Astrocyte of the spinal cord (primary cell): ENCODE measurements at places on chromosomes 2 and 18.
A peak's percentile ranks its signal among the peaks of the same experiment; 100 is the strongest.

- DNase-seq = no peak
These were observed 124.6 kb upstream of the KCNH7 start for GRCh38 chr2:162963156-162963555.

- peak; percentile 33 for DNase-seq
These were observed 133.8 kb downstream of the MAIP1 start for GRCh38 chr2:200089040-200089755.

DNA sequence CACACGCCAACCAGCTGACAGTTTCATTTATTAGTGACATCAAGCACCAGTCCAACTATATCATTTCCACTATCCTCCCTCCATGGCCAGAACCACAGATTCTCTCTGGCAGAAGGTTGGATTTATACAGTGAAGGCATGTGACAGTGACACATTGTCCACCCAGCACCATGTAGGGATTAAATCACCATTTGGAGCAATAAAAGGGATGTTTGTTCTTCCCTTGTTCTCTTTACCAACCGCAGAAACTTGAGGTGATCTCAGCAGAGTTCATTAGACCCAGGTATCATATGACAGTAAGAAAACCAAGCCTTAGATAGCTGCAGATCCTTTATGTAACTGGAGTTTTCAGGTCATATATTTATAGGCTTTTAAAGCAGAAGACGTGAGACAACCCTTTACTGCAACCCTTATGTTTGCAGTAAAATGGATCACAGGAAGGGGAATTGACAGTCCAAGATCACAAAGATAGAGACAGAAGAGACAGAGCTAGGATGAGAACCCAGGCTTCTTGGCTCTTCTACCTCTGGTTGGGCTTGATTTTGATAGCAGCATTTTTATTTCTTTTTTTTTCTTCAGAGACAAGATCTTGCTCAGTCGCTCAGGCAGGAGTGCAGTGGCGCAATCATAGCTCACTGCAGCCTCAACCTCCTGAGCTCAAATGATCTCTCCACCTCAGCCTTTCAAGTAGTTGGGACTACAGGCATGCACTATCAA is 80.1 kb downstream of the XDH start:
- DNase-seq = peak; percentile 53

DNA sequence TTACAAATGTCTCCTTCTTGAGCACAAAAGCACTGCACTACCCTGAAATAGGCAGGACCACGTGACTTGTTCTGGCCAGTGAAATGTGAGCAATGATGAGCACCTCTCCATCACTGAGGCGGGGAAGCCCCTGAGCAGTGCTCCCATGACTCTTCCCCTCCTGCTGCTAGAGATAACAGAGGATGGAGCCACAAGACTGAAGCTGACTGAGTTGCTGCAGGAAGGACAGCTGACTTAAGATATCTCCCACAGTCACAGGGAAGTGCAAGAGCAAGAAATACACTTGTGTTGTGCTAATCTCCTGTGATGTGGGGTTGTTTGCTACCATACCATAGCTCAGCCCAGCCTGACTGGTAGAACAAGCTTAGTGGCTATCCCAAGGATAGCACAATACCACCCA is 38.7 kb downstream of the STK39 start:
- DNase-seq = peak; percentile 51

- DNase-seq = peak; percentile 9
These were observed 82.1 kb upstream of the PXDN start for GRCh38 chr2:1826226-1826905.

DNA sequence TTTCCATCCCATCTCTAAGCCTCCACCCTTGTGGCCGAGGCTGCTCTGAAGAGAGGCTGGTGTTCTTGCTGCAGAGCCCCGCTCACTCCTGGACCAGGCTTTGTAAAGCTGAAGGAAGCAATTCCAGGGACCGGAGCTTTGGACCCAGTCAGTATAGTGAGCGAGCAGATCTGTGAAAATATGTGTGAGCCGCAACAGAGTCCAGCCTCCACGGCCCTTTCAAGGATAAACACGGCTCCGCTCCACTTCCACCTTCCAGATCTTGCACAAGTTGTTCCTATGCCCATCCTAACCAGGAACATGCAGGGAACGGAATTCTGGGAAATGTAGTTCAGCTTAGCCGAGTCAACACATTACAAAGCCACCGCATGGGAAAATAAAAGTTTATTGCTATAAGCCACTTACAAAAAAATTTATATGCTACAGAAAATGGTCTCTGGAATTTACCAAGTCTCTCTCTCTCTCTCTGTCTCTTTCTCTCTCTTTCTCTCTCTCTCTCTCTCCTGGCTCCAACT is 151.7 kb upstream of the ZNF521 start:
- DNase-seq = peak; percentile 79

GRCh38 chr2:219228041-219228910 is 1.2 kb downstream of the ATG9A start:
- DNase-seq = no peak

GRCh38 chr2:20744366-20745335 is 77.7 kb downstream of the GDF7 start:
- DNase-seq = no peak

DNA sequence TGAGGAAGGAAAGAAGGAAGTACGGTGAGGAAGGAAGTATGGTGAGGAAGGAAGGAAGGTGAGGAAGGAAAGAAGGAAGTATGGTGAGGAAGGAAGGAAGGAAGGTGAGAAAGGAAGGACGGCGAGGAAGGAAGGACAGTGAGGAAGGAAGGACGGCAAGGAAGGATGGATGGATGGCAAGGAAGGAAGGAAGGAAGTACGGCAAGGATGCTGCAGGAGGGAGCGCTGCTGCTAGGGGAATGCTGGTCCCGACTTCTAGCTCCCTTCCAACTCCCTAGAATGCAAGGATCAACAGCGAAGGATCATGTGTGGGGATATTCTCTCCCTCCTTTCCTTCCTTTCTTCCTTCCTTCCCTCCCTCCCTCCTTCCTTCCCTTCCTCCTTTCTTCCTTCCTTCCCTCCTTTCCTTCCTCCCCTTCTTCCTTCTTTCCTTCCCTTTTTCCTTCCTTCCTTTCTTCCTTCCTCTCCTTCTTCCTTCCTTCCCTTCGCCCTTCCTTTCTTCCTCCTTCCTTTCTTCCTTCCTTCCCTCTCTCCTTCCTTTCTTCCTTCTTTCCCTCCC is 42.3 kb upstream of the SLC66A3 start:
- DNase-seq = no peak

DNA sequence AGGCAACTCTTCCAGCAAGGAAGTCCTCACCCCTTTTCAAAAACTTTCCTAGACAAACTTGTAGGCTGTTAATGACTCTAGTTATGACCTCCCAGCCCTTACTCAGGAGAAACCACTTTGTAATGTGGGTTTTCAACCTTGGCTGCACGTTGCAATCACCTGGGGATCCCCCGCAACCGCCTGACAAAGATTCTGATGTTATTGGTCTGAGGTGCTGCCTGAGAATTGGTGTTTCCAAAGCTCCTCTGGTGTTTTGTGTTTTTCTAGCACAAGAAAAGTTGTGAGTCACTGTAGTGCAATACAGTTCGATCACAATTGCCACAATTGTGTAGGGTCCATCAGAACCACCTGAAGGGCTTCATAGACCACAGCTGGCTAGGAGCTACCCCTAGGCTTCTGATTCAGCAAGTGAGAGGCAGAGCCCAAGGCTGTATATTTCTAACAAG is 121.6 kb downstream of the SP100 start:
- DNase-seq = no peak

- peak; percentile 42 for DNase-seq
These were observed 1147.1 kb downstream of the CNTNAP5 start for GRCh38 chr2:125172181-125172580.

DNA sequence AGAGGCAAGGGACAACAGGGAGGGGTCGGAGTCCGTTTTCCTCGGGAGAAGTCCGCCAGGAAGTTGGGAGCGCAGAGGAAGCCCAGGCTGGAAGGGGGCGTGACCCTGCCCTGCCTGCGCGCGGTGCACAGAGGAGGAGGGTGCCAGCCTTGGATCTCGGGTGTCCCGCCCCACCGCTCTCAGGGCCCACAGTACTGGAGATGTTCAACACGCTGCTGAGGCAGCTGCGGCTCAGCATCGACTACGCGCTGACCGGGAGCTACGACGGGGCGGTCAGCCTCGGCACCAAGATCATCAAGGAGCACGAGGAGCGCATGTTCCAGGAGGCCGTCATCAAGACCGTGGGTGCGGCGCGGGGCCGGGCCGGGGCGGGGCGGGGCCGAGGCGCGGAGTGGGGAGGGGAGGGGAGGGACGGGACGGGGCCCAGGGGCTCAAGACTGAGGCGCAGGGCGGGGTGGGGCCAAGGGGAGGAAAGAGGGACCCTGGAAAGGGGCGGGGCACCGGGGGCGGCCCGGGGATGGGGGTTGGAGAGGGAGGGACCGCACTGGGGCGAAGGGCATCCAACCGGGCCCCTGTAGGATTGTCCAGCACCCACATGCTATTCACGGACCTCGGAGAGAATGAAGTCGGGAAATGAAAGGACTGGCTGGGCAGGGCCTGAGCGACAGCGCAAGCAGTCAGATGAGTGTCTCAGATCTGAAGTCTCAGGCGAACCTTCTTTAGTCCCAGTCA is 36.6 kb downstream of the POMC start:
- DNase-seq = no peak

DNA sequence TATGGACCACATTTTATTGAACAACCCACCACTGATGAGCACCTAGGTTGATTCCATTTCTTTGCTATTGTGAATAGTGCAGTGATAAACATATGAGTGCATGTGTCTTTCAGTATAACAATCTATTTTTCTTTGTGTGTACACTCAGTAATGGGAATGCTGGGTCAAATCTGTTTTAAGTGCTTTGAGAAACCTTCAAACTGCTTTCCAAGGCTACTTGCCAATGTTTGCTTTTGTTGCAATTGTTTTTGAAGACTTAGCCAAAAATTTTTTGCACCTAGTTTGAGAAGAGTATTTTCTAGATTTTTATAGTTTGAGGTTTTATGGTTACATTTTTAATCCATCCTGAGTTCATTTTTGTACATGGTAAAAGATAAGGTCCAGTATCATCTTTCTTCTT is 587.4 kb upstream of the SETBP1 start:
- peak; percentile 29 for DNase-seq

DNA sequence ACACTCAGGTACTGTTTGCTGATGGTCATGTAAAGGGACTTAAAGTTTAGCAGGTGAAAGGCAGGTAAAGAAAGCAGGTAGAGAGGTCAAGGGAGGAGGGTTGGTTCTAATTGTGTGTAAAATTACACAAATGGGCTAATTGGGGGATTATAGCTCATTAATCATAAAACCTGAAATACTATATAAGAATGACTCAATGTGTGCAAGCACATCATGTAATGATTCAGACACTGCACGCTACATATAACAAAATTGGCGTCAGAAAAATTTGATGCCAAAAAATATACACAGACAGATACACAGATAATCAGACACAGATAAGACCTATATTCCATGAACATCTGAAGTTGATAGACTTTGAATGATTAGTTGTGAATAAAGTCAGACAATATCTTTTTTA is 120.7 kb upstream of the LMAN1 start:
- DNase-seq = no peak

GRCh38 chr18:10094655-10095054 is 180.8 kb downstream of the VAPA start:
- DNase-seq = no peak

GRCh38 chr18:40559556-40559955 is 1395.5 kb upstream of the PIK3C3 start:
- no peak for DNase-seq

DNA sequence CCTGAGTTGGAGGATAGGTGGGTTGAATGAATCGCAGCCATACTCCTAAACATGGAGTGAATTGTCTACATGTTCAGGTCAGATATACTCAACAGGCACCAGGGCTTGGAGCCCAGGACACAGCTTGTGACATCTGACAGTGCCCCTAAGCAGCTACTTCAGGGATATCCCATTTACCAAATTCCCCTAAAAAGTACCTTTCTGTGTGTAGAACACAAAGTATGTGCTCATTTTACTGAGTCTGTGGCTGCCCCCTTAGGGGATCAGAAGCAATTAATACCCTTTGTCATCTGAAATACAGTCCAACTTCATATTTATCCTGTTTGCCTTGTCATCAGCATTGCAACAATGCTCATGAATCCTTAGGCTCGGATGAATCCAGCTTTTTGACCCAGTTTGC is 20.8 kb downstream of the TNFRSF11A start:
- DNase-seq = no peak

GRCh38 chr2:127664065-127664894 is 11.1 kb downstream of the LIMS2 start:
- no peak for DNase-seq

- DNase-seq = no peak
These were observed 137.5 kb downstream of the NDUFA10 start for GRCh38 chr2:239887604-239888003.

- DNase-seq = no peak
These were observed 75.3 kb downstream of the EPAS1 start for GRCh38 chr2:46372475-46372874.

GRCh38 chr2:187552381-187552780 is 1.9 kb downstream of the TFPI start:
- DNase-seq = no peak

DNA sequence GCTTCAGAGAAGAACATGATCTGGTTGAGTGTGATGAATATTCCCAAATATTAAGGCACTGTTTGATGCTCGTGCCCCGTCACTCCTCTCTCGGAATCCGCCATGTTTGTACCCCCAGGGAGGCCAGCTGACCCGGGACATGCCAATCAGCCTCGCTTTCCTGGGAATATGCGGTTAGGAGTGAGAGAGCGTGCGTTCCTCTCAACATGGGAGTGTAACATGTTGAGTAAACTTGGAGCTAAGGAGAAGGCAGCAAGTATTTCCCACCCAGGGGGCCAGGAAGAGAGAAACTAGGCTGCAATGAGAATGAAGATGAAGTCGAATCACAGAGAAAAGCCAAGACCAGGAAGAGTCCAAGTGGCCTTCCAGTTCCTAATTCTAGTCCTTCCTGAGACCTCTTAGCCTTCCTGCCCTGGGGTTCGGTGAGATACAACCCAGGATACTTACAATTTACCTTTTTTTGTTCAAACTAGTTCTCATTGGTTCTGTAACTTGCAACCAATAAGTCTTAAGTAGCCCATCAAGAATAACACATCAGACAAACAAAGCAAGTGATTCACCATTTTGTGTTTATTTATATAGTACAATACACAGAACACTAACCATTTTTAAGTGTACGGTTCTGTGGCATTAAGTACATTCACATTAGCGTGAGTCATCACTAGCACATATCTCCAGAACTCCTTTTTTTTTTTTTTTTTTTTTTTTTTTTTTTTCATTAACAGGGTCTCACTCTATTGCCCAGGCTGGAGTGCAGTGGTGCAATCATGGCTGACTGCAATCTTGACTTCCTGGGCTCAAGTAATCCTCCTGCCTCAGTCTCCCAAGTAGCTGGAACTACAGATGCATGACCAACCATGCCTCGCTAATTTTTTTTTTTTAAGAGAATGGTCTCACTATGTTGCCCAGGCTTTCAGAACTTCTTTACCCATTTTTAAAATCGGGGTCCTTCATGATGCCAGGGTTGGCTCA is 36.4 kb upstream of the SLC1A4 start:
- DNase-seq = peak; percentile 88

DNA sequence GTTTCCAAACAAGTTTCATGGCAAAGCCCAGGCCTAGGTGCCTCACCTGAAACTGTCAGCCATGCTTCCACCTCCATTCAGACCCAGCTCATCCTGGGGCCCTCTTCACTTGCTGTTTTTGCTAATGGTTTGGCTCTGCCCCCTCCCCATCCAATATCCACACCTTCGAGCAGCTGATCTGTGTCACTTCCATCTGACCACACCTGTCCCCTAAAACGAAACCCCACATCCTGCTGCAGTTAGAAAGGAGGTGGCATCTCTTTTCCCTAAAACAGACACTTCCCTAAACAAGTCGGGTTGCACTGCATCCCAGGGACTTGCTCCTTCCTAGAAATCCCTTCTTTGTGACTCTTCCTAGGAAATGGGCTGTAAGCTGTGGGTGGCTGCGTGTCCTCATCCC is 748.7 kb upstream of the SALL3 start:
- no peak for DNase-seq
